ENCODE measurements at places on chromosomes 3 and 15.

GRCh38 chr3:105944721-105945120 lies 75.9 kb upstream of the CBLB start:
- no peak for DNase-seq

DNA sequence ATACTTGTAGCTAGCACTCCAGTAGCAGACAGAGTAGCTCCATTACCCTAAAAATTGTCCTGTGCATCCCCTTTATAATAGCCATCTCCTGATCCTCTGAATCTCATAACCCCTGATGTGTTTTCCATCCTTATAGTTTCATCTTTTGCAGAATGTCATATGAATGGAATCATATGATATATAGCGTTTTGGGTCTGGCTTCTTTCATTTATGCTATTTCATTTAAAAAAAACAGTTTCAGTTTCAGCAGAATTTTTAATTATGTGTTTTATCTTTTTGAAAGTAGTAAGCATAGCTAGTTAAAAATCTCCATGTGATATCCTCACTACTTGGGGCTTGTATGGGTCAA lies 132.7 kb downstream of the KLF13 start:
- no peak for DNase-seq

DNA sequence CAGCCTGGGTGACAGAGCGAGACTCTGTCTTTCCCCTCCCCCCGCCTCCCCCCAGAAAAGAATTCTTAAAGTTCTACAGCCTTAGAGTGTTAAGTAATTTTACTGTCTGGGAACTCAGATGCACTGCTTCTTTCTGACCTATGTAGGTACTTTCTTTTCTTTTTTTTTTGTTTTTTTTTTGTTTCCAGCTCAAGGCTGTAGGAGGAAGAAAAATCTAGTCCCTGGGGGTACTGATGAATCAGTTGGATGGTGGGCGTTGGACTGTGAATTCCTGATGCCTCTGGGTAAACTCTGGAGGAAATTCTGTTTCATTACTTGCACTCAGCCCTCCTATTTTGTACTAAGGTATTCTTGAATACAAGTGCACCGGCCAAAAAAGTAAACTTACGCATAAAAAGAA lies 10.8 kb downstream of the GHRL start:
- DNase-seq = peak; percentile 20

- DNase-seq = no peak
Measured at GRCh38 chr3:78888635-78889034, 879.2 kb downstream of the ROBO1 start.

- no peak for DNase-seq
Measured at GRCh38 chr15:101702077-101702476, 22.2 kb downstream of the TARS3 start.

DNA sequence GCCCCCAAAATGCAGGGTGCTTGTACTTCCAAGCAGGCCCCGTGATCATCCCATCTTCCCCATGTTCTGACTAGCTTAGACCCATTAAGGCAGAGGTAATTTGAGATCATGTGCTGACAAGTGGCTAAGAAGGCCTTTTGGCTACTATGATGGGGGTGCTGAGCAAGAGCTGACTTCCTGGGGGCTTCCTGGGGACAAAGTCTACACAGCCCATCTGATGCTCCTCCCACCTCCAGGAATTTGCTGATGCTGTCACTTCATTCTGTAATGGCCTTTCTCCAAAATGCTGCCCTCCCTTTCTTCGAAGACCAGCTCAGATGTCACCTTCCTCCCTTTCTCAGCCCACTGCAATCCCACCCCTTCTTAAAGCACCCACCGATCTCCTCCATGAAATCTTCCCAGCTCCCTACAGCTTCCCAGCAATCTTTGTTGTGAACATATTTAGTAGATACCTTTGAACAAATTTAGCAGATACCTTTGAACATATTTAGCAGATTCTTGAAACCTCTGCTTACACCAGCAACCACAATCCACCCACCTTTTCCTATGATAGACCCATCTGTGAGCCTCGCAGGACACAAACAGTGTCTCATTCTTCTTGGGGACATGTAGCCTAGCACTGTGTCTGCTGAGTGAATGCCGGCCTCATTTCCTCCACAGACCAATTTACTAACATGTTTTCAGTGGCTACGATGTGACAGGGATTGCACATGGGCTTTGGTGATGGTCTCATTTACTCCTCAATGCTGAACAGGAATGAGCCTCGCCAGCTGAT lies 223.3 kb downstream of the EPHB1 start:
- DNase-seq = no peak

DNA sequence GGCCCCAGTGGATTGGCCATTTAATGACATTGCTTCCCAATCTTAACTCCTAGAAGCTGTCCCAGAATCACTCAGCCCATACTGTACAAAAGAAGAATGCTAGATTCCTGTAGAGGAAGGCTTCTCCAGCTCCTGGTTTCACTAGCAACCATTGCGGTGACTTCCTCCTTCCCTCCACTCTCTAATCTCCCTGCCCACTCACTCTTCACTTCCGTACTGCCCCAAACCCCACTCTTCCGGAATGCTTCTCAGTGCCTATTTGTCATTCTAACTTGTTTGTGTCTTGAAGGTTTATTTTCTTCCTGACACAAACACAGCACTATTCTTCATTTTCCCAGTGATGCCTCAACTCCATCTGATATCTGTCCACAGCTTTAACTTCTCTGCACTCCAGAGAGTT lies 97.1 kb upstream of the SPATA16 start:
- no peak for DNase-seq

DNA sequence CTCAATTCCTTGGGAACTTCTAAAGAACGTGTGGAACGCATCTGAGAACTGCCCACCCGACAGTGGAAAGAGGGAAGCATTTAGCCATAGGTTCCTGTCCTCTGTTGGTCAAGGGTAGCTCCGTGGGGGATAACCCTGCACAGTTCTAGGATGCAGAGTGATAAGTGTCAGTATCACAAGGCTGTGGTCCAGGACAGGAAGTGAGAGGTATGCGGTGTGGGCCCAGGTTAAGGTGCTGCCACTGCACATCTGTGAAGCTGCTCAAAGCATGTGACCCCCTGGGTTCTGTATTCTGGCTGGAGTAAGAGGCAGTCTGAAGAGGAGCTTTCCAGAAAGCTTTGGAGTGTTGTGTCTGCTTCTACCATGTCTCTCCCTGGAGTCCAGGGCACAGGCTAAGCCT lies 51.7 kb upstream of the HES1 start:
- DNase-seq = no peak

- no peak for DNase-seq
Measured at GRCh38 chr3:8305371-8305770, 196.3 kb upstream of the LMCD1 start.

DNA sequence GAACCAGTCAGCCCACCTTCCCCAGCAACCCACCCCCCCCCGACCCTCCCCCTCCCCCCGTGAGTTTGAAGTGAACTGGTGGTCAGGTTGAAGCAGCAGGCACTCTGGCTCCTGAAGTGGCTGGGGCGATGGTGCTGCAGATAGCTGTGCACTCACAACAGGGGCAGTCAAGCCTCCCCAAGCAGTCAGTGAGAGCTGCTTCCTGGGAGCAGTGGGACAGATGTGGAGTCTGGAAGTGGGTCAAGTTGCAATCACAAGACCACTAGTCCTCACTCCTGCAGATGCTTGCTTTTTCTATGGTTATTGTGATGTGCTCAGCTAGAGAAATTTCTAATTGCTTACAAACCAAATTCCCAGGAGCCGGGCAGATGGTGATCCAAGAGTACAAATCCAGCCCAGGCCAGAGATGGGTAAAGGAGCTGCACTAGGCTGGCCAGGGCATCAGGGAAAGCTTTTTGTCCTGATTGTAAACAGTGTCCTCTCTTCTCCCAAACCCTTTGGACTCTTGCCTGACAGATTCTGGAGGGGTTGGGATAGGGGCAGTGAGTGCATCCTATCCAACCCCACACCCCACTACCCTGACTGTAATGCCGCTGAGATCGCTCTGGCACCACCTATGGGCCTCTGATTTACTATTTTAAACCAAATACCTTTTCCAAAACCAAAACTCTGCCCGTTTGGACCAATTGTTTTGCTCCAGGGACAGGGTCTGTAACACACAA lies 9.8 kb upstream of the CLPX start:
- no peak for DNase-seq

DNA sequence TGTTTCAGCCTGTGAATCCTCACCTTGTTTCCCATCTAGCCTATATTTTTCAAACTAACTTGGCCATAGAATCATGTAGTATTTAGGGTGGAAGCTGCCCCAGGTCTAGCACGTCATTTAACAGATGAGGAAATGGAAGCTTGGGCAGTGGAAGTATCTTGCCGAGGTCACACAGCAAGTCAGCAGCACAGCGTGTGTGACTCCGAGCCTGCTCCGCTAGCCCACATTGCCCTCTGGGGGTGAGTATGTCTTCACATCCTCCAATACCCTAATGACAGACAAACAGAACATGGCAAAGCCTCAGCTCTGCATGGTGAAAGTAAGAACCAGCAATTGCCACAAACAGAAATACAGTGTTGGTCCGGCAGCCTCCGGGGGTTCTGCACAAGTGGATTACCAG lies 2.2 kb upstream of the CCR5 start:
- no peak for DNase-seq

- DNase-seq = no peak
Measured at GRCh38 chr3:150055332-150055731, 84.6 kb upstream of the PFN2 start.

DNA sequence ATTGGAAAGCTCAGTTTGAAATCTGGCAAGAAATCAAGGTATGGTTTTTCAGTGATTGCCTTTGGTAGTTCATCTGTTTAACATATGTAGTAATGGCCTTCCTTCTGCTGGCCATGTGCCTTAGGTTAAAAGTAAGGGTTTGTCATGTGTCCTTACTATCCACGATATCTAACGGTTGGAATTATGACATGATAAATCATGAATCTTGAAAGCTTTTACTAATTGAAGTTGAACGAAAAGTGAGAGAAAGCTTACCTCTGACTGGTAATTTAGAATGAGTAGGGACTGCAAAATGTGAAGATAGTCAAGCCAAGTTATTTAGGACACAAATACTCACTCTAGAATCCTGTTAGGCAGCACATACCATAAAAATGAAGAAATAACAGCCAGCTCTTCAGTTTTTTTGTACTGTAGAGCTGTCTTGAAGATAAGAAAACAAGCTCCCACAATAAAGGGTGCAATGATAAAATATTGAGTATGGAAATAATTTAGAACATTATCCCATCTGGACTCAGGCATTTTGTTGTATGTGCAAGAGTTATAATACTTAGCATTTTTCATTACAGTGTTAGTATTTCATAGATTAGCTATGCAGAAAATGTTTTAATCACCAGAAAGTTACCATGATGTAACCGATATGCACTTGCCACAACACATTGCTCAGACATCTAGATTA lies 303.4 kb downstream of the ZNF385D start:
- no peak for DNase-seq

- DNase-seq = peak; percentile 97
Measured at GRCh38 chr3:185900228-185900627, 37.6 kb downstream of the TRA2B start.

DNA sequence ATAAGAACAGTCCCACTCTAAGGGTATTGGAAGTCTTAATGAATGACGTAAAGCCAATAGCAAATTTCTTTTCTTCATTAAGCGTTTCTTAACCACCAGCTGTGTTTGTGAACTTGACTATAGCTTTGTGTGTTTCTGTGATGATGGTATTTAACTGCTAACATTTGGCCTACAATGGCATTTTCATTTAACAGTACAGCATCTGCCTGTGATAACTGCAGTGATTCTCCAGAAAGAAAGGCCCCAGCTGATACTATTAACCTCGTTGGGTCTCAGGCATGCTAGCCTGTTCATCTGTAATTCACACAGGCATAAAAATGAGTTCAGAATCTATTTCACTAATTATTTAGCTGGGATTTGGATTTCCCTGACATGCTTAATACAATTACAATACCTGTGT lies 121.9 kb downstream of the NECTIN3 start:
- DNase-seq = no peak

DNA sequence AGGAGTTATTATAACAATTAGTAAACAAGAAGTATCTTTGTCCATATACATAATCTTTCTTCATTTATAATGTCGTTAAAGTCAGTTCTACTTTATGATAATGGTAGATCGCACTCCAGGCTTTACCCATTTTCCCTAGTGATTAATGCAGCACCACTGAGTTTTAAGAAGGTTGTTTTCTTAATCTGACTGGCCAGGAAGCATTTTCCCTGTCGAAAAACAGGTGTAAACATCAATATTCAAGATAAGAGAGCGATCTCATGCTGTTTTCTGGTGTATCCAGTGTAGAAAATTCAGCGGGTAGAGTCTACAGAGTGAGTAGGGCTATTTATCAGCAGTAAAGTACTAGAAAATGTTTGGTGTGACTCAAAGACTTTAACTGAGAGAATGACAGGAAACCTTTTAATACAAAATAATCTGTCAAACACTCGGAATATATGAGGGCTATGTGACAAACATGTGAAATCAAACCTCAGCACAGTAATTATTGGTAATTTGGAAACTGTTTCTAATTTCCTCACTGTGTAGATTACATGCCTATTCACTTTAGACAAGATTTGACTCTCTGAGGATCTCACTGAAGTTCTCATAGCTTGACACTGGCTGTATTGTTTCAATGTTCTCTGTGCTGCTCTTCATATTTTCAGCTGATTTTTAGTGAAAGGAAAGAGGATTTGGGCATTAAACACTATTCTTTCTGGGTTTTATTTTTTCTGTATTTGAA lies 1013.2 kb downstream of the VGLL3 start:
- no peak for DNase-seq

DNA sequence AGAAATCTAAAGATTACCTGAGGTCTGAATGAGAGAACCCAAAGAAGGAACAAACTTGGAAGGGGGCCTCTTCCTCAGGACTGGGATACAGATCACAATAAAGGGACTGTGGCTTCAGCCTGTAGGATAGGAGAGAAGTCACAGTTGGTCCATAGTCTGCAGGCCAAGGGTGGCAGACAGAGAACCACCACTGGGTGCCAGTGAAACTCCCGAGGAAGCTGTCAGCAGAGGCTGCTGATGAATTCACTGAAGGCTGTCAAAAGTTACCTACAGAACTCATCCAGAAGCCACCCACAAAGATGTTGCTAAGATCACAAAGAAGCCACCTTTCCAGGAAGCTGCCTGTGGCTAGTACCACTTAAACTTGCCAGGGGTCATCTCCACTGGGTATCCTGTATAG lies 78.5 kb downstream of the TMCO5A start:
- no peak for DNase-seq
